ENCODE measurements at places on chromosomes 4 and X.
A peak's percentile ranks its signal among the peaks of the same experiment; 100 is the strongest.

DNA sequence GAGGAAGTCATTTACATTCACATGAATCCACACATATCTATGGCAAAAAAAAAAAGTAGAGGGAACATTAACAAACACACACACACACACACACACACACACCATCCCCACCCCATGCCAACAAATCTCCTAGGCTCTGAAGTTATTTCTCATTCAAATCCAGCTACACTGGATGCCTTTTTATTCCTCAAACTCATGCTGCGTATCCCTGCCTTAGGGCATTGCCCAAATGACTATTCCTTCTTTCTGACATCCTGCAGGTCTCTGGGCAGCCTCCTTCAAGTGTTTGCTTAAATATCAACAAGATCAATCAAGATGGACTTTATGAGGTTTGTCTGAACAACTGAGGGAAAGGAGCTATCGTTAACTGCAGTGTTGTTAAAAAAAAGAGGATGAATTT, 106.5 kb upstream of the FAM9A start:
- no peak for DNase-seq

- DNase-seq, result no peak
These were observed 108.5 kb downstream of the FAM53A start for GRCh38 chr4:1575418-1576303.

GRCh38 chr4:95402299-95402698, 146.5 kb downstream of the UNC5C start:
- DNase-seq, result no peak

GRCh38 chr4:148445071-148445859, 3.1 kb upstream of the NR3C2 start:
- DNase-seq, result peak; percentile 56

- no peak for DNase-seq
These were observed 99.1 kb downstream of the PJA1 start for GRCh38 chrX:69066021-69066757.

DNA sequence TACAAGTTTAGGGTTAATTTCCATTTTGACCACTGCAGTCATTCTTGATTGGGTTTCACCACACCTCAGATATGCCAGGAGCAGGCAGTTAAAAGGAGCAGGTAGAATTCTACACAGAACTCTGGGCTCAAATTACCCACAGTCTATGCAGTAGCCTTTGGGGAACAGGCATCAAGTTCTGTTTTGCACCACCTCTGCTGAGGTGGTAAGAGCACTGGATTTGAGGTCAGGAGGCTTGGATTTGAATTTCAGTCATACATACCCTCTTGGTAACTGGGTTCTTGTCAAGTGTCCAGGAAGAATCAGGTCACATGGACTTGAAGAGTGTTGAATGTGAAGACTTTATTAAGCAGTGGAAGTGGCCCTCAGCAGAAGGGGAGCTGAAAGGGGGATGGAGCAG, 40.4 kb upstream of the PGK1 start:
- DNase-seq, result no peak

DNA sequence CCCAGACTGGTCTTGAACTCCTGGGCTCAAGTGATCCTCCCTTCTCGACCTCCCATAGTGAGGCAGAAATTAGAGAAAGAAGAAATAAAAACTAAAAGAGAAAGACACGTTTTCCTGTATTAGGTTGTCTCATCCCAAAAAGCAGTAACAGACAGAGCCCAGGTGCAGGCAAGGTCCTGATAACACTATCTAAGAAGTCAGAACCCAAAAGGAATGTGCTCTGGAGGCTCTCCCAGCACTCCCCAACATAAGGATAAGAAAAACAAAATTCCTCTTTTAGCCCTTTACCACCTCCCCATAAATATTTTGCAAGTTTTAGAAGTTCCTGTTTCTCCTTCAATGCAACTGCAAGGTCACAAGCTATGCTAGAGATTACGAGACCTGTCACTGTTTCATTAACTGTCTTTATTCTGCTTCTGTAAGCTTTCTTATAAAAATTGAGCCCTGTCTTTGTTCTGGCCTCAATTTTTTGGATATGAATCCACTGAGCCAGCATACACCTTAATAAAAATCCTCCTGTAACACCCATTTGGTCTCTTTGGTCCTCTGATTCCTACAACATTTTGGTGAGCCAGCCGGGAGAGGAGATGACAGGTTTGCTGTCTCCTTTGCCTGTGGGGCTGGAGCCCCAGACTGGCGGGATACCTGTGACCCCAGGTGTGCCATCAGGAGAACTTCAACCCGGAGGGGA, 25.9 kb downstream of the LIAS start:
- DNase-seq, result no peak

DNA sequence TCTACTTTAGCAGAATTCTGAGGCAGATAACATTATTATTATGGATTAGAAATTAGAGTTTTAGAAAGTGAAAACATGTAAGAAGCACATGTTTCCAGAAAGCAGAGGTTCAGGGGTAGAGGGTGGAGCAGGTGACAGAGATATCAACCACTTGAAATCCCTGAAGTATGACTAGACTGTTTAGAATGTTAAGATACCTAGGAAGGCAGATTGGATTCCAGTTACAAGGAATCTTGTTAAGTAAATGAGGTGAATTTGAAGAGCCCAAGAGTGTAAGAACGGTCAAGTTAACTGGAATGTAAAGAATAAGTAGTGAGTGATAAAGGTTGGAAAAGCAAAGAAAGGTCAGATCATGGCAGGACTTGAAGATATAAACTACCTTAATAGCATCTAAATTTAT, 37.6 kb downstream of the ARSJ start:
- DNase-seq, result no peak

DNA sequence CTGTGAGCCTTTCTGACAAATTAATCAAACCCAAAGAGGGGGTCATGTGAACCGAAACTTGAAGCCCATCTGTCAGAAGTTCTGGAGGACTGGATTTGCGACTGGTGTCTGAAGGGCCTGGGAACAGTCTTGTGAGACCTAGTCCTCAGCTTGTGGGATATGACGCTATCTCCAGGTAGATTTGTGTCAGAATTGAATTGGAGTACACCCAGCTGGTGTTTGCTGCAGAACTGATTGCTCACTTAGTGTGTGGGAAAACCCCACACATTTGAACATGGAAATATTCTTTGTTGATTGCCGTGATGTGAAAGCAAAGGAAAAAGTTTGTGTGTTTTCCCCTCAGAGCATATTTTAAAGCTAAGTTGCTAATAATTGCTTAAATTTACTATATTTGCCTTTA, 30.3 kb upstream of the TMSB15B start:
- peak; percentile 4 for DNase-seq

DNA sequence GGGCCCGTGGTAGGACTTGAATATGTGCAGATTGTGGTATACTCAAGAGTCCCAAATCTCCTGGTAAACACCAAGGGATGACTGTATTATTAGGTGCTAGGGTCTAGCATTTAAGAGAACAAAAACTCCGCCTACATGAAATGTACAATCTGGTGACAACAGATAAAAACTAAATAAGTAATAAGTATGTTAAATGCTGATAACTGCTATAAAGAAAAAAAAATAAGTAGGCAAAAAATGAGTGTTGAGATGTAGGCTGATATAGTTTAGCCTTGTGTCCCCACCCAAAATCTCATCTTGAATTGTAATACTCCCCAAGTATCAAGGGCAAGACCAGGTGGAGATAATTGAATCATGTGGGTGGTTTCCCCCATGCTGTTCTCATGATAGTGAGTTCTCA, 23.4 kb downstream of the OTUD4 start:
- no peak for DNase-seq

DNA sequence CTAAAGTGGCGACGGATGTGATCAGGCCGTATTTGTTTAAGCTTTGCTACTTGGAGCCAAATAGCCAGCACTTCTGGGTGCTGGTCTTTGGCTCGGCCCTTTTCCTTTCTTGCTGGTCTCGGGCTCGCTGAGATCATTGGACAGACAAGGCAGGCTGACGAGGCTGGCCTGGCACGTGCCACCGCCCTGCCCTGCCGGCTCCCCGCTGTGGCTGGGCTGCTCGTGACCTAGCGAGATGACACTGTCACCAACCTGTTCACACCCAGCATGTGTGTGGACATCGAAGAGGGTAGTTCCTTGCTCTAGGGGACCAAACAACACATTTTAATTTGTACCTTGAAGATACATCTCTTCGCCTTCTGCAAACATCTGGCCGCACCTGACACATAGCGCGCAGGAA, 98.0 kb downstream of the ABLIM2 start:
- no peak for DNase-seq

DNA sequence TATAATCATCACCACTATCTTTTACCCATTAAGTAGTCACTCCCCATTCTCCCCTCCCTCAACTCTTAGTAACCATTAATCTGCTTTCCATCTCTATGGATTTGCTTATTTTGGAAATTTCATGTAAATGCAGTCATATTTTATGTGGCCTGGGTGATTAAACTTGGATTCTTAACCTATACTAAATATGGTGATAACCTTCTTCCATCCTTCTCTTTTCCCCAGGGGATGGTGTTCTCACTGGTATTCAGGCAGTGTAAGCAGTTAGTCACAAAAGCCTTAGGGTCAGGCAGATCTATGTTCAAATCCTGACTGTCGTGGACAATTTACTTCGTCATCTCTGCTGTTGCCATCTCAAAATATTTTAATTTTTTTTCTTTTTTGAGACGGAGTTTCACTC, 29.6 kb downstream of the RAB40AL start:
- no peak for DNase-seq

- no peak for DNase-seq
These were observed 330.8 kb upstream of the DKK2 start for GRCh38 chr4:107366900-107367299.

- no peak for DNase-seq
These were observed 258.4 kb downstream of the DHRSX start for GRCh38 chrX:2242326-2242725.

All from stimulated activated CD4-positive, alpha-beta T cell treated with anti-CD3 and anti-CD28 coated beads, Interleukin-4, amount 100 ng/mL, for 24 hours (primary cell).